ENCODE measurements at places on chromosomes 6 and 20.

DNA sequence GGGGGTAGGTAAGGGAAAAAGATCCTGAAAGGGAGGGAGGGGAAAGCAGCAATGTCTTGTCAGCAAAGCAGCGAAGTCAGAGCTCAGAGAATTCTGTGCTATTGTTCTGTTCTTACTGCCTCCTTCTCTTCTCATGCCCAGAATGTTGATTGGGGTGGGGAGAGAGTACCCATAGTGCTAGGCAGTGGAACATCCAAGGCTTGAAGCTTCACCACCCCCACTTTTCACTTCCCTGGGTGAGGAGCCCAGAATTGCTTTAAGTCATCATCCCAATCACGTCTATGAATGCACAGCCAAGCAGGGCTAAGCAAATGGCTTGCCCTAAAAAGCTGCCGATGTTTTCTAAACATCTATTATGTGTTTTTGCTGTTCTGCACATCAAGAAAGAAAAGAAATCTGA, 16.5 kb downstream of the REPS1 start:
- peaks cover 57% of the 10 kb centered on the region for H3K4me1 ChIP-seq
- H3K27ac ChIP-seq, result peak overlapping the region; percentile 30
- peak overlapping the region; percentile 20 for H3K4me3 ChIP-seq
- no peak for DNase-seq
- no peaks in the 10 kb centered on the region for H3K36me3 ChIP-seq

- H3K27ac ChIP-seq, result no peak overlapping the region
- no peak overlapping the region for H3K4me3 ChIP-seq
- peaks cover 45% of the 10 kb centered on the region for H3K36me3 ChIP-seq
- no peaks in the 10 kb centered on the region for H3K27me3 ChIP-seq
Observed at GRCh38 chr6:53258076-53258773, 90.5 kb downstream of the ELOVL5 start.

DNA sequence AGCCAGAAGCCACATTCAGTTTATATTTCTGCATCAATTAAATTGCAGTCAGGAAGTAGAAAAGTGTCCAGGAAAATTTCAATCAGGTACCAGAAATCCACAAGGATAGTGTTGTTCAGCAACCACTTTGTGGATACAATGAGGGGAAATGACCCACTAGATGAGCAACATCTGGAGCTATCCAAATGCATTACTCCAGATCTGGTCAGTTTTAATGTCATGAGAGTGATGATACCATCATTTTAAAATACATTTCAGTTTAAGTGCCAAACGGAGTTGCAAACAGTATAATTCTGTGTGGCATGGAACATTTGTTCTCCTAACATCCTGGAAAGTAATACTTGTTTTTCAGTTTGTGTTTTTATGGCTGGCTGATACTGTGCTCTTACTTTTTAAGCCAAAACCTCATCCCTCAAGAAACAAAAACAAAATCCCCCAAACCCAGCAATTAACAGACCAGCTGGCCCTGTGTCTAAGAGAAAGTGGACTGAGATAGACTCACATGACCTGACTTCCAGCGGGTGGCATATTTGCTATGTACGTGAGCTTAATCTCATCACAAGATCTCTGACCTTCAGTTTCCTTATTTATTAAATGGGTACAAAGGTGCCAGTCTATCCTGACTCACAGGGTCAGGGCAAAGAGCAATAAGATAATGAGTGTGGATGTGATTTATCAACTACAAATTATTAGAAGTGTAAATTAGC, 58.8 kb upstream of the CNKSR3 start:
- peaks cover 7% of the 10 kb centered on the region for H3K4me1 ChIP-seq
- no peak for DNase-seq
- no peak overlapping the region for H3K27ac ChIP-seq
- no peaks in the 10 kb centered on the region for H3K36me3 ChIP-seq
- H3K4me3 ChIP-seq, result no peak overlapping the region

DNA sequence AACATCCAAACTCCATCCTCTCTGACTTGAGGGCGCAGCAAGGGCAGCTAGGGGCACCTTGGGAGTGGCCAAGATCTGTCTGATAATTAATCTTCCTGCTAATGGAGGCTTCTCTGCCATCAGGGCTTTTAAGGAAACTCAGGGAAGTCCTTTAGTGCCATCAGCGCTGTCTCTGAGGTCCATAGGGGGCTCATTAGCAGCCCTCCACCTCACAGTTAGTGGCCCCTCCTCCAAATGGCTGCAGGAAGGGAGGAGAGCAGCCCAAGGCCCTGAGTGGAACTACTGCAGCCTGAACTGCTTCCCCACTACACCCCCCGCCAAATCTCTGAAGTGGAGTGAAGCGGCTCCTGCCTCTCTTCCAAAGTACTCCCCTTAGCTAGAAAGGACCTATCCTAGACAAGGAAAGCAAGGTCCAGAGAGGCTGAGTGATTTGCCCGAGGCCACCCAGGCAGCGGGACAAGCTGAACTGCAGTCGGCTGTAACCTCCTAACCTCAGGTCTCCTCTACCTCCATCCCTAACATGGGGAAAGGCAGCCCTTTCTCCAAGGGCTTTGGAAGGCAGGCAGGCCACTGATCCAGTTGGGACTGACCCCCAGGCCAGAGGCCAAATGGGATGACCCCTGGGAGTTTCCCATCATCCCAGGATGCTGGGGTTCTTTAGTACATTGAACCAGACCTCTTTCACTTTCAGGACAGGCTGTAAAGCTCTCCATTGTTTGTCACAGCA, 39.5 kb upstream of the ZFAND3 start:
- peaks cover 14% of the 10 kb centered on the region for H3K27me3 ChIP-seq
- peaks cover 60% of the 10 kb centered on the region for H3K4me1 ChIP-seq
- H3K36me3 ChIP-seq, result no peaks in the 10 kb centered on the region
- no peak overlapping the region for H3K27ac ChIP-seq
- H3K4me3 ChIP-seq, result peak overlapping the region; percentile 67

GRCh38 chr20:297925-298775, 780 bp downstream of the ZCCHC3 start:
- peaks cover 55% of the 10 kb centered on the region for H3K4me1 ChIP-seq
- peak overlapping the region; percentile 97 for H3K27ac ChIP-seq

Data from neural crest cell (in vitro differentiated cells).